ENCODE measurements at places on chromosomes 7 and 10. TPM values are rescaled to one million over a fixed set of nuclear protein-coding genes. Genes with fewer than 3 reads are reported as not detected.

The CALCR gene
- 9.4 TPM for total RNA-seq

The PITX3 gene
- 12.5 TPM for total RNA-seq

The ELMO1 gene
- total RNA-seq: 23.8 TPM

The APBB1IP gene
- 1.6 TPM for total RNA-seq

GRCh38 chr7:134770676-134771075, 8.8 kb upstream of the CALD1 start:
- H3K4me3 ChIP-seq: no peak overlapping the region
- DNase-seq: no peak
- H3K36me3 ChIP-seq: no peaks in the 10 kb centered on the region
- no peaks in the 10 kb centered on the region for H3K27me3 ChIP-seq

GRCh38 chr10:45425621-45426563, 51.9 kb downstream of the ALOX5 start:
- no peak for DNase-seq
- peaks cover 18% of the 10 kb centered on the region for H3K27me3 ChIP-seq
- H3K4me1 ChIP-seq: peaks cover 62% of the 10 kb centered on the region
- peak overlapping the region; percentile 35 for H3K27ac ChIP-seq

- no peaks in the 10 kb centered on the region for H3K27me3 ChIP-seq
- H3K4me1 ChIP-seq: peaks cover 3% of the 10 kb centered on the region
- H3K36me3 ChIP-seq: no peaks in the 10 kb centered on the region
- H3K4me3 ChIP-seq: no peak overlapping the region
- no peak for DNase-seq
Measured at GRCh38 chr7:16970732-16971482, 89.1 kb upstream of the AGR3 start.

GRCh38 chr7:132464740-132465139, 111.5 kb downstream of the PLXNA4 start:
- H3K27ac ChIP-seq: no peak overlapping the region
- no peaks in the 10 kb centered on the region for H3K36me3 ChIP-seq
- H3K27me3 ChIP-seq: no peaks in the 10 kb centered on the region
- no peak overlapping the region for H3K4me3 ChIP-seq

- H3K27me3 ChIP-seq: no peaks in the 10 kb centered on the region
- no peaks in the 10 kb centered on the region for H3K36me3 ChIP-seq
- H3K27ac ChIP-seq: no peak overlapping the region
- no peak overlapping the region for H3K4me3 ChIP-seq
- peaks cover 1% of the 10 kb centered on the region for H3K4me1 ChIP-seq
- no peak for DNase-seq
Measured at GRCh38 chr7:18798088-18798906, 302.7 kb downstream of the HDAC9 start.

- H3K4me1 ChIP-seq: no peaks in the 10 kb centered on the region
- H3K27ac ChIP-seq: no peak overlapping the region
- H3K27me3 ChIP-seq: no peaks in the 10 kb centered on the region
Measured at GRCh38 chr7:133836666-133837065, 290.5 kb upstream of the LRGUK start.

GRCh38 chr10:33111488-33112051, 153.5 kb upstream of the ITGB1 start:
- H3K27ac ChIP-seq: peak overlapping the region; percentile 15
- H3K27me3 ChIP-seq: no peaks in the 10 kb centered on the region
- peaks cover 29% of the 10 kb centered on the region for H3K4me1 ChIP-seq
- DNase-seq: peak; percentile 60
- no peaks in the 10 kb centered on the region for H3K36me3 ChIP-seq
